Mesothelial cell of epicardium (in vitro differentiated cells): ENCODE measurements at places on chromosomes 1 and 21. TPM values are rescaled to one million over a fixed set of nuclear protein-coding genes. Genes with fewer than 3 reads are reported as not detected.

GRCh38 chr1:171566467-171566866, 55.6 kb upstream of the MYOCOS start:
- peaks cover 21% of the 10 kb centered on the region for H3K36me3 ChIP-seq
- H3K27ac ChIP-seq, result no peak overlapping the region
- no peak overlapping the region for H3K4me3 ChIP-seq
- H3K27me3 ChIP-seq, result no peaks in the 10 kb centered on the region
- no peaks in the 10 kb centered on the region for H3K4me1 ChIP-seq
- no peak for DNase-seq

DNA sequence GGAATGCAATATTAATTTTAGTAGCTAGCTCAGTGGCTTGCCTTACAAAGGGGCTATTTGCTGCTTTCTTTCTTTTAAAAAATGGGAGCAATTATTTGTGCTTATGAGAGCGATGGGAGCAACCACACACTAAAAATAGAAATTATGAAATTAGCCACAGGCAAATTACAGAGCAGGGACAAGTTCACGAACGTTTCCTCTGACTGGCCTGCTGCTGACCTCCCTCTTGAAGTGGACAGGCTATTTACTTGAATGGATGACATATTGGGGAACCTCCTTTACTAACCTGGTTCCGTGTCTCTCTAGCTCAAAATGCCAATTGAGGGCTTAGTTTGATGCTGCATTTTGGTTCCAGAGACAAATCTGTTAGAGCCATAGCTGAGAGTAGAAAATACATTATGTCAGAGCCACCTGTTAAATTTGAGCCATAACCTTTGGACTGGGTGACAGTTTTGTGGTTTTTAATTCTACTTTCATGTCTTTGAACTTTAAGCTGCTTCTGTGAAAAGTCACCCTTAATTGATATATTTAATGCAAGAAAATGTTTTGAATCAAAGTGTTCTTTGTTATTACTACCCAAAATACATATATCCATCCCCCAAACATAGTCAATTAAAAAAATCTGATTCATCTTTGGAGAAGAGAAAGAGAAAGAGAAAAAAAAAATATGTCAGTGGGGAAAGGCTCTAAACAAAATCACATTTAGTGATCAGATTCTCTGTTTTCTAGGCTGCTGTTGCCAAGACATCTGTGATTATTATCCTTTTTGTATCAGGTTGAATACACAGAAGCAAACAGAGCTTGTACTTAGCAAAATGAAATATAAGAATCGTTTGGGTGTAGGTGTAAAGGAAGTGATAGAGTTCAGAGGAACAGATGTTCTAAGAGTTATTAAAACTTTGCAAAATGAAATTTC, 351.9 kb downstream of the ADGRL2 start:
- DNase-seq, result no peak
- no peak overlapping the region for H3K4me3 ChIP-seq
- peaks cover 36% of the 10 kb centered on the region for H3K4me1 ChIP-seq
- H3K27me3 ChIP-seq, result no peaks in the 10 kb centered on the region

DNA sequence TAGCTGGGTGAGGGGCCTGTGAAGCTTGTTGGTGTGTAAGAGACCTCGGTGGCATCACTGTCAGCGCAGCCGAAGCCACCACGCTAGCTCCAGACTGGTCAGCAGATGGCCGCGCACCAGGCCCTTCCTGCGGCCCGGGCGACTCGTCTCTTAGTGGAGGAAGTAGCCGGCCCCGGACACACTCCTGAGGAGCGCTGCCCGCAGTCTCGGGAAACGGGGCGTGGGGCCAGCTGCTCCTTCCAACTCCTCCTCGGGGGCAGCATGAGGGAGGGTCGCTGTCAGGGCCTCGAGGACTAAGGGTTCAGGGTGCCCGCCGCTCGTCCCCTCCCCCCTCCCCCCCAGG, 20.4 kb downstream of the H3-3A start:
- DNase-seq, result no peak
- no peak overlapping the region for H3K27ac ChIP-seq
- H3K36me3 ChIP-seq, result no peaks in the 10 kb centered on the region
- peak overlapping the region; percentile 84 for H3K4me3 ChIP-seq

DNA sequence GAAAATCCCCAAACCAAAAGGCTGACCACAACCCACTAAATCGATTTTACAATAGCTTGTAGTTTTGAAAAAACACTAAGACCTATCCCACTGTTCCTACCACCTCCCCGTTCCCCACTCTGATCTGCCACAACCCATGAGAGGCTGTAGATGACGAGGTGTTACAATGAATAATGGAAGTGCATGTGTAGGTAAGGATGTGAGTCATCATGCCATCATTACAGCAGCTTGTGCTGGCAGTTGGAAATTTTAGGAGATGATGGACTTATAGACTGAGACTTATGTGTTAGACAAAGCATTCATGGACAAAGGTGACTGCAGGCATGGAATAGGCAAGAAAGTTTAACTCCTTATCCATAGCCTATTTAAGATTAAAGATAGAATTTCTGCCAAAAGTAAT, 184.7 kb upstream of the CACYBP start:
- peaks cover 11% of the 10 kb centered on the region for H3K4me1 ChIP-seq
- no peaks in the 10 kb centered on the region for H3K27me3 ChIP-seq
- no peak for DNase-seq
- no peak overlapping the region for H3K4me3 ChIP-seq

GRCh38 chr1:234538930-234539649, 60.1 kb upstream of the TARBP1 start:
- peak overlapping the region; percentile 24 for H3K27ac ChIP-seq
- H3K4me1 ChIP-seq, result peaks cover 91% of the 10 kb centered on the region
- H3K4me3 ChIP-seq, result no peak overlapping the region
- H3K36me3 ChIP-seq, result no peaks in the 10 kb centered on the region

DNA sequence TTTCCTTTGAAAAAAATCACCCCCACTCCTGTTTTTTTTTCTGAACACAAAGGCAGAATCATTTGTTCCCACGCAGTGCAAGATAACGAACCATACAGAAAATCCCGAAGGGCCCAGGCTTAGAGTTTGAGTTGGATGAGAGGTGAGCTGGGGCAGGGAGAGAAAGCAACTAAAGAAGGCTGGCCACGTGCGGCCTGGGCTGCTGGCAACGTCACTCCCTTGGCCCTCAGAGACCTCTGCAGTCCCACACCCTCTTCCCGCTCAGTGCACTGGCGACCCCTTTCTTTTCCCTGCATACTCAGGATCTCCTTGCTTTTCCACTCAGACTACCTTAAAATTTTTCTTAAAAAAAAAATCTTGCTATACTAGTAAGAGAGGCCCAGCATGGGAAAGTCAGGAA, 28.2 kb upstream of the CRNN start:
- H3K36me3 ChIP-seq, result no peaks in the 10 kb centered on the region
- no peak for DNase-seq
- H3K27ac ChIP-seq, result no peak overlapping the region
- no peaks in the 10 kb centered on the region for H3K4me1 ChIP-seq

DNA sequence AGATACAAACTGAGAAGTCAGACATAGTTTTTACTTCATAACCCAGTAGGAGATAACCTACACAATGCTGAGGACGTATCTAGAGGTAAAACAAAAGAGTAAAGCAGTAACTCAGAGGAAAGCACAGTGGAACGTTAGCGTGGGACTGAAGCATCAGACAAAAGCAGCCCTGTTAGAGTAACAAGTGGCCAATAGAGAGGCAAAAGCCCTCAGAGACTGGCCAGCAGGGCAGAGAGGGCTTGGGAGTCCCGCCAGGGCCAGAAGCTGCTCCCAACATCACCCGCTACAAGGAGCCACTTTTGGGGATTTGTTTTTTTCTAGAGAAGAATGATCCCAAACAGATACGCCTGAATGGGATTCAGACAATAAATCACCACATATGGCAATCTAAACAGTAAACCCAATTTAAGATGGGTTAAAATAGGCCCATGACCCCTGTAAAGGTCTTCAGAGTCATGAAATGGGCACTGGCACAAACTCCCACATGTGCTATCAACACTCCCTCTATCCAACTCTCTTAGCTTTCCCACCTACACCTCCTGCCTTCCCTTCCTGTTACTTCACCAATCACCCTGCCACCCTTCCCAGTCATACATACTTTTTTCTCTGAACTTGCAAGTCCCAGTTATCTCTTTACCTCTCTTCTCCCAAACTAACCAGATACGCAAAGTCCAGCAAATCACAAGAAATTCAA, 17.2 kb downstream of the TADA1 start:
- H3K27ac ChIP-seq, result no peak overlapping the region
- no peak for DNase-seq
- peaks cover 1% of the 10 kb centered on the region for H3K4me1 ChIP-seq
- no peaks in the 10 kb centered on the region for H3K27me3 ChIP-seq
- H3K36me3 ChIP-seq, result peaks cover 47% of the 10 kb centered on the region

- no peak overlapping the region for H3K27ac ChIP-seq
- peaks cover 6% of the 10 kb centered on the region for H3K4me1 ChIP-seq
- no peaks in the 10 kb centered on the region for H3K27me3 ChIP-seq
Measured at GRCh38 chr1:211951856-211952255, 83.5 kb downstream of the INTS7 start.

CENPL gene
- 10.1 to 12.0 TPM (median 10.7 TPM) in 3 replicates for total RNA-seq

GRCh38 chr1:205319081-205320018, 2.2 kb downstream of the NUAK2 start:
- no peaks in the 10 kb centered on the region for H3K36me3 ChIP-seq
- no peak for DNase-seq
- no peak overlapping the region for H3K27ac ChIP-seq
- H3K4me1 ChIP-seq, result peaks cover 60% of the 10 kb centered on the region

GRCh38 chr21:37642493-37642892, 273.8 kb downstream of the KCNJ6 start:
- no peak for DNase-seq
- H3K27ac ChIP-seq, result no peak overlapping the region
- no peaks in the 10 kb centered on the region for H3K36me3 ChIP-seq
- H3K4me3 ChIP-seq, result no peak overlapping the region

GRCh38 chr1:93961906-93962305, 52.7 kb upstream of the GCLM start:
- H3K4me3 ChIP-seq, result no peak overlapping the region
- no peaks in the 10 kb centered on the region for H3K27me3 ChIP-seq

GRCh38 chr1:211257826-211258225, 1.3 kb upstream of the RCOR3 start:
- H3K4me3 ChIP-seq, result peak overlapping the region; percentile 85
- H3K36me3 ChIP-seq, result peaks cover 4% of the 10 kb centered on the region
- no peak for DNase-seq
- peaks cover 27% of the 10 kb centered on the region for H3K4me1 ChIP-seq
- peak overlapping the region; percentile 100 for H3K27ac ChIP-seq

PPM1J gene
- 4.3 to 4.7 TPM (median 4.4 TPM) in 3 replicates for total RNA-seq

GRCh38 chr1:208967334-208967733, 616.2 kb upstream of the CAMK1G start:
- H3K27me3 ChIP-seq, result peaks cover 2% of the 10 kb centered on the region
- no peaks in the 10 kb centered on the region for H3K36me3 ChIP-seq
- H3K27ac ChIP-seq, result no peak overlapping the region
- peaks cover 13% of the 10 kb centered on the region for H3K4me1 ChIP-seq
- no peak for DNase-seq
- H3K4me3 ChIP-seq, result no peak overlapping the region

DNA sequence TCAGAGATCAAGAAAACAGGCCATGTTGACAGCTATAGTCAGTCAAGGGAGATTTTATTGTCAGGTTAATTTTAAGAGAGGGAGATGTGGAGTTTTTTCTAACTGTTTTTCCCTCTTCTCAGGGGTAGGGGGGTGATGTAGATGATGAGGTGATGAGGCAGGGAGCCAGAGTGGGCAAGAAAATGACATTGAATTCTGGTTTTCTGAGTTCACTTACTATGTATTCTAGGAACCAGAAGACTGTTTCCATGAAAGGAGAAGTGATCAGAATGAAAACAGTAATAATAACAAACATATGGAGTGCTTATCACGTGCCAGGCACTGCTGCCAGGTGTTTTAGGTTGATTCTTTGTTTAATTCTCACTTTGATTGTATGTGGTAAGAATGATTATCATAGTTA, 40.2 kb downstream of the CASQ2 start:
- no peak overlapping the region for H3K4me3 ChIP-seq
- H3K27me3 ChIP-seq, result no peaks in the 10 kb centered on the region
- peaks cover 17% of the 10 kb centered on the region for H3K4me1 ChIP-seq
- DNase-seq, result no peak
- peak overlapping the region; percentile 86 for H3K27ac ChIP-seq

NTMT2 gene
- 0.23 TPM in 1 of 3 replicates, not detected in the others for total RNA-seq

GRCh38 chr1:150388241-150388640, 24.3 kb downstream of the RPRD2 start:
- no peaks in the 10 kb centered on the region for H3K27me3 ChIP-seq
- no peak overlapping the region for H3K4me3 ChIP-seq
- H3K36me3 ChIP-seq, result peaks cover 2% of the 10 kb centered on the region
- H3K27ac ChIP-seq, result no peak overlapping the region
- no peak for DNase-seq

HAO2 gene
- 0.16 to 0.27 TPM in 2 of 3 replicates, not detected in the other for total RNA-seq

PAFAH2 gene
- 8.7 to 9.9 TPM (median 9.1 TPM) in 3 replicates for total RNA-seq

DNA sequence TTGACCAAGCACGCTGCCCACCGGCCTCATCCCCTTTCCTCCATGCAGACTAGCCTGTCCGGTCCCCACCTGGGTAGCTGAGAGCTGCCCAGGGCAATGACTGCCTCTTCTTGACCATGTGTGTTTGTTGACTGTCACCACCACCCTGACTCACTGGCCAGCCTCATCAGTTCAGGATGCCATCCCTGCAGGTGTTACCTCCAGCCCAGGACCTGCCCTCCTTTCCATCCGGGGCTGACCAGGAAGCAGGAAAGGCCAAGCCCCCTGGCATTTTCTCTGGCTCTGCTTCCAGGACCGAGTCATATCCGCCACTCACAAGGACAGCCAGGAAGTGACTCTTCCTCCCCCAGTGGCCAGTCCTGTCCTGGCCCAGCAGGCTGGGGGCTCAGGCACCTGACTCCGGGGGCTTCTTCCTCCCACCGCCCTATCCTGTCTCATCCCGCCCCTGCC, 17.1 kb downstream of the EPHA2 start:
- peaks cover 43% of the 10 kb centered on the region for H3K4me1 ChIP-seq
- H3K4me3 ChIP-seq, result no peak overlapping the region
- H3K36me3 ChIP-seq, result peaks cover 13% of the 10 kb centered on the region
- H3K27me3 ChIP-seq, result no peaks in the 10 kb centered on the region
- peak overlapping the region; percentile 88 for H3K27ac ChIP-seq
- no peak for DNase-seq

GRCh38 chr21:46545363-46545762, 59.5 kb downstream of the S100B start:
- H3K4me1 ChIP-seq, result no peaks in the 10 kb centered on the region
- no peak overlapping the region for H3K27ac ChIP-seq
- DNase-seq, result no peak
- H3K4me3 ChIP-seq, result no peak overlapping the region

KPRP gene
- total RNA-seq, result not detected in 3 replicates

- H3K27me3 ChIP-seq, result no peaks in the 10 kb centered on the region
- peak overlapping the region; percentile 28 for H3K27ac ChIP-seq
- no peak for DNase-seq
- H3K36me3 ChIP-seq, result peaks cover 4% of the 10 kb centered on the region
Measured at GRCh38 chr1:108814343-108815125, 42.4 kb downstream of the AKNAD1 start.

PTGER3 gene
- total RNA-seq, result 0.29 to 0.59 TPM (median 0.54 TPM) in 3 replicates

GRCh38 chr1:65939191-65939590, 146.5 kb downstream of the PDE4B start:
- H3K4me3 ChIP-seq, result no peak overlapping the region
- H3K27ac ChIP-seq, result no peak overlapping the region
- no peak for DNase-seq
- no peaks in the 10 kb centered on the region for H3K36me3 ChIP-seq
- no peaks in the 10 kb centered on the region for H3K4me1 ChIP-seq
- peaks cover 28% of the 10 kb centered on the region for H3K27me3 ChIP-seq

ERRFI1 gene
- 124 to 134 TPM (median 130 TPM) in 3 replicates for total RNA-seq

SLC25A34 gene
- total RNA-seq, result 6.1 to 7.0 TPM (median 6.6 TPM) in 3 replicates

RPTN gene
- not detected in 3 replicates for total RNA-seq

- H3K27me3 ChIP-seq, result no peaks in the 10 kb centered on the region
- no peak for DNase-seq
- peak overlapping the region; percentile 58 for H3K27ac ChIP-seq
- H3K36me3 ChIP-seq, result peaks cover 14% of the 10 kb centered on the region
- H3K4me3 ChIP-seq, result no peak overlapping the region
Measured at GRCh38 chr21:15751037-15751436, 21.3 kb downstream of the USP25 start.
